ENCODE measurements at places on chromosomes 3 and 15.
A peak's percentile ranks its signal among the peaks of the same experiment; 100 is the strongest.

GRCh38 chr15:97692301-97693015 is 268.0 kb upstream of the ARRDC4 start:
- DNase-seq = no peak

DNA sequence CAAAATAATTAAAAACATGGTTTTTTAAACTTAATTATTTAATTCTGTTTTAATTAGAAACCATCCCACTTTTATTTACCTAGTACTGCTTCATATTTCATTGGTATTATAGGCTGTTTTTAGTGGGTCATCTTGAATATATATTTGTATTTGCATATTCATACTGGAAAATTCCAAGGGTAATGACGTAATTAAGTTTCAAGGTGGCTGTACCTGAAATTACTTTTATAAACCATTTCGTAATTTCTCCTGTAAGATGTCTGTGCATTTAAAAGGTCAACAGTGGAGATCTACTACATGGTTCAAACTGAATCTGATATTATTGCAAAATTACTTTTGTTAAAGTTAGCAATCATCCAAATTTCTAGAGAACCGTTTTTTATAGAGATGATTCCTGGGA is 133.8 kb upstream of the NAALADL2 start:
- no peak for DNase-seq

- peak; percentile 64 for DNase-seq
These were observed 31.7 kb upstream of the CEMIP start for GRCh38 chr15:80747317-80748053.

- peak; percentile 9 for DNase-seq
These were observed 20.1 kb upstream of the GOLGA6L2 start for GRCh38 chr15:23467110-23467600.

- no peak for DNase-seq
These were observed 290.4 kb downstream of the MAGI1 start for GRCh38 chr3:65748326-65748725.

All from HEK293T (cell line).